ENCODE measurements at places on chromosomes 5 and 9. TPM values are rescaled to one million over a fixed set of nuclear protein-coding genes. Genes with fewer than 3 reads are reported as not detected.

The IL3 gene
- not detected for total RNA-seq

The ZNF608 gene
- total RNA-seq: 11.5 TPM

The FRMPD1 gene
- under 0.01 TPM for total RNA-seq

The PCDHA10 gene
- total RNA-seq: under 0.01 TPM

The S100Z gene
- total RNA-seq: not detected

The SPDL1 gene
- 20.9 TPM for total RNA-seq

The LRSAM1 gene
- total RNA-seq: 16.2 TPM

The FCN2 gene
- not detected for total RNA-seq

The FOXD4L4 gene
- not detected for total RNA-seq

The OLFM1 gene
- total RNA-seq: 6.5 TPM

The OBP2B gene
- total RNA-seq: not detected

The PCDHGB4 gene
- 5.9 TPM for total RNA-seq

The IL7R gene
- total RNA-seq: 0.37 TPM

The MLANA gene
- 0.20 TPM for total RNA-seq

The EMB gene
- total RNA-seq: 0.98 TPM

The SH3GL2 gene
- total RNA-seq: not detected

The SLC34A1 gene
- total RNA-seq: not detected

The NIPBL gene
- total RNA-seq: 22.5 TPM

The S1PR3 gene
- 92.2 TPM for total RNA-seq

The MOB3B gene
- under 0.01 TPM for total RNA-seq

The ZDHHC12 gene
- 28.2 TPM for total RNA-seq

The IRX2 gene
- total RNA-seq: 9.6 TPM

The ADRB2 gene
- under 0.01 TPM for total RNA-seq

The CDH9 gene
- total RNA-seq: not detected

The HRH2 gene
- total RNA-seq: not detected

The CAMK2A gene
- total RNA-seq: 0.73 TPM

The ZNF366 gene
- not detected for total RNA-seq

The CLK4 gene
- 47.5 TPM for total RNA-seq

The HTR4 gene
- not detected for total RNA-seq

The ANKRD34B gene
- not detected for total RNA-seq

The PFN3 gene
- 1.1 TPM for total RNA-seq

The PDLIM7 gene
- total RNA-seq: 63.9 TPM

The TMEM141 gene
- 31.3 TPM for total RNA-seq

The GLRA1 gene
- not detected for total RNA-seq

The GMCL2 gene
- total RNA-seq: not detected

The NEURL1B gene
- 0.20 TPM for total RNA-seq

The LAMC3 gene
- total RNA-seq: 0.37 TPM

The FAM169A gene
- total RNA-seq: under 0.01 TPM

The NR2F1-AS1 gene
- total RNA-seq: 3.1 TPM

The PCDHGA2 gene
- total RNA-seq: 1.4 TPM

The SPATA9 gene
- total RNA-seq: not detected

The ELOVL7 gene
- under 0.01 TPM for total RNA-seq

The RPL7A gene
- total RNA-seq: 2,826 TPM

The IFNA21 gene
- not detected for total RNA-seq

The C9orf40 gene
- total RNA-seq: 7.7 TPM

The GPR150 gene
- 0.20 TPM for total RNA-seq

The HSPB3 gene
- not detected for total RNA-seq

The SLC25A2 gene
- total RNA-seq: 0.39 TPM

The ENHO gene
- total RNA-seq: not detected

All from subcutaneous preadipocyte (primary cell).